ENCODE measurements at places on chromosomes 1 and 21.
A peak's percentile ranks its signal among the peaks of the same experiment; 100 is the strongest.

DNA sequence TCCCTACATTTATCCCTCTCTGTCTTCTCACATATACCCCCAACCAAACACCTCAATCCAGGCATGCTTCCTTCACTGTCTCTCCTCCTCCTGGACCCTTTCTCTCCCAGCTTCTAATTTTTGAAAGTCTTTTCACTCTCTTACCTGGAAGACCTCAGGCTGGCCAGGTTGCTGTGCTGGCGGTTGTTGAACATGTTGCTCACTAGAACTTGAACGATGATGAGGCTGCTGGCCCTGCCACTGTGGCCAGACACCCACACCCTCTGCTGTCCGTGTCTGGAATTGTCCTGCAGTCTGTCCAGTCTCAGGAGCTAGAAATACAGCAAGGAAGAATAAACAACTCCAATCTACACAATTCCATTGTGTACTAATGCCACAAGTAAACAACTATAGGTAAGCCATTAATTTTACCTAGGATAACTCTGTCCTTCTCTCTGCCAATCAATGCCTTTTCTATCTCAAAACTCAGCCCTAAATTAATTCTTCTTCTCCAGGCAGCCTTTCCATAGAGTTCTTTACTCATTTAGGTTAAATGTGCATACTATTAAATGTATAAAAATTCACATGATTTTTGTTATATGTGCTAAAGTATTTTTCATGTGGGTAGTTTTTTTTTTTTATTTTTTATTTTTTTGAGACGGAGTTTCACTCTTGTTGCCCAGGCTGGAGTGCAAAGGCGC, 5.1 kb upstream of the CTSK start:
- DNase-seq: peak; percentile 54

DNA sequence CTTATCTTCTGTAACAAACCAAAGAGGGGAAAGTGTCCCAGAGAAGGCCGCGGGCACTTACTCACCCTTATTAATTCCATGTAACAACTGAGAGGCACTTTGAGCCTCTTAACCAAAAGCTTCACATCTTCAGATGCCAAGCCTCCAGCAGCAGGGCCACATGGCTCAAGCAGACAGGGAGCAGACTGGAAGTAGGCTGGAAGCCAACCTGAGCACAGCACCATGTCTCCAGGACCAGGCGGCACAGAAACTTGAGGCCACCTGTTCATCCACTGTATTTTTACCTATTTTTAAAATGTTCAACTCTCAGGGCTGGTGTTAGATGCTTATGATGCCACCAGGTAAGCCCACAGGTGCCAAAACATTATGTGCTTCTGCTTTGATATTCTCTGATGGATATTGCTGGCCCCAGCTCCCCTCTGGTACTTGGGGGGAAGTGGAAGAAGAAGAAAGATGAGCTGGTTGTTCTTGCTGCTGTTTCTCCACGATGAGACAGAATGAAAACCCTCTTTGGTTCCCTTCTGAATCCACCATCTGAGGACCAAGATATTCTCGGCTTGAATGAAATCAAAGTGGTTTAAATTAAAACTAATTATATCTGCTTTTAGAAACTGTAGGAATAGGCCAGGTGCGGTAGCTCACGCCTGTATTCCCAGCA, 30.6 kb upstream of the SDE2 start:
- DNase-seq: no peak

DNA sequence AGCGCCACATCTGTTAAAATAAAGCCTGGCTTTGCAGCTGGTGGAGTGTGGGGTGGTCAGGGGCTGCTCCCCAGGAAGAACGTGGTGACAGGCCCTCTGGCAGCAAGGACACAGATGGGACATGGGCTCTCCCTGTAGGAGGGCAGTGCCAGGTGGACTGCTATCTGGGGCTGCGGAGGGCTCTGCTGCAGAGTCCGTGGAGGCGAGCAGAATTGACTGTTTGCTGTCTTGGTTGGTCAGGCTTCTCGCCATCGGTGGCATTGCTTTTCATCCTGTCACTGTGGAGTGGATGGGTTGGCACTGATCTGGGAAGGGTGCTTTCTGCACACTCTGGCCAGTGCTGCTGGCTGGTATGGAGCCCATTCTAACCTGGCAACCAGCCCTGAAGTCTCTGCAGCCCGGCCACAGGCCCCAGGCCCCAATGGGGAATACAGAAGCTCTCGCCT, 103.0 kb downstream of the LAMC2 start:
- DNase-seq: no peak

GRCh38 chr1:184929711-184930202, 44.6 kb downstream of the NIBAN1 start:
- peak; percentile 27 for DNase-seq

- no peak for DNase-seq
Measured at GRCh38 chr1:119865627-119866026, 30.7 kb downstream of the ADAM30 start.

- DNase-seq: no peak
Measured at GRCh38 chr1:59427155-59427554, 130.3 kb downstream of the FGGY start.

DNA sequence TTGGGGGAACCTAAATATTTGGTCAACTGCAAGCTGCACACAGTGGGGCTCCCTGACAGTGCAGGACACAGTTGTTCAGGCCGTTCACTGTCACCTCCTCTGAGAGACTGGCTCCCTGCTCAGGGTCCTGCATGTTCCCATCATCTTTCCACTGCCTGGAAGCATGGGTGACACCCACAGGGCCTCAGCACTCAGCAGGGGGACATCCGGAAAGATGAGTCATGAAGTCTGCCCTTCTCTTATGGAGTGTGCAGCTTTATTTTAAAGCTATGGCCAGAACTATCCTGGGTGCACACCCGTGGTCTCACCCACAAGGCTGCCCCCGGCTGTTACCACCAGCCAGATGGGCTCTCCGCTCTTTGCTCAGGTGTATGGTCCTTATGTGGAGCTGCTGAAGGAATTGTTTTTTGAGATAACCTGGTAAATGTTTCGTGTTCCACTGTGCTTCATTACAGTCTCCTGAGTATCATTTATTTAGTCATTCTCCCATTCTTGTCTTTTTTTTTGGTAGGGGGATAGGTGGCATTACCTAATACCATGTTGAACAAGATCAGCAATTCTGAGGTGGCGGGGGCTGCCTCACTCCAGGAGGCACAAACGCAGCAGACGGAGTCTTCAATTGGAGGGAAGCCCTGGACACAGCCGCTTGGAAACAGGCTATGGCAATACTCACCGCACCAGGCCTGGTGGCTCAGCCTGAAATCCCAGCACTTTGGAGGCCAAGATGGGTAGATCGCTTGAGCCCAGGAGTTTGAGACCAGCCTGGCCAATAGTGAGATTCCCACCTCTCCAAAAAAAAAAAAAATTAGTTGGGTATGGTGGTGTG, 14.3 kb downstream of the TRIM11 start:
- DNase-seq: peak; percentile 95

DNA sequence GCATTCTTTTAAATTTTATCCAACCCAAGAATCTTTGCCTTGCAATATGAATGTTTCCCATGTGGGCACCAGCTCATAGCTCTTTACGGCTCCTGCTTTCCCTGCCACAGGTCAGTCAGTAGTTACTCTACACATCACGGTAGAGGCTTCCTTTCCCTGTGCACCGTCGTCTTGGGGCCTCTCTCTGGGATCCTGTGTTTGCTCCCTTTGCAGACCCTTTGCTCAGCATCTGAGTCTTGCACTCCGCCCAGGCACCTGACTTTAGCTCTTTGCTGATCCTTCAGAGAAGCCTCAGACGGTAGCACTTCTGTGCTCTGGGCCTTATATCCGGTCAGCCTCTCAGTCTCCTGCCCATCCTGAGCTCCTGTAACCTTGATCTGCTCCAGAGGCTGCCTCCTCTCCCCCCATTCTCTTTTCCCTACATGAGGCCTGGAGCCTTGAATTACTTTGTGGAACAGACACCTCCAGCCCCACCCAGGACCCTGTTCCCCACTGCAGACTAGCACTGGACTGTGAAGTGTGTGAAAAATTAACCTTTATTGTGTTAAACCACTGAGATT, 183.5 kb upstream of the HMGB4 start:
- DNase-seq: no peak

DNA sequence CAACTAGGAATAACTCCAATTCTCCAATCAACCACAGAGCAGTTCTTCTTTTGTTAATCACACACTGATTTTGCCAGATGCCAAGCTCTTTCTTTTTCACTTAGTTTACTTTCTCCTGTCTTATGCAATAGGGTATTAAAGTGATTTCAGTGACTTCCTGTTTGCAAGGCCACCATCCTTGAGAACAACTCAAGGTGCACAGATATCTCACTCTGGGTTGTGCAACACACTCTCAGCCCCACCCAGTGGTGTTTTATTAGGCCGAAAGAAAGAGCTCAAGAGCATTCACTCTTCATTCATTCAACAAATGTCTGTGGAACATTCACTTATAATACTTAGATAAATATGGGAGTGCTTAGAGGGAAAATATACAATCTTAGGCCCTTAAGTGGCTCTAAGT, 352.5 kb downstream of the ZNF326 start:
- peak; percentile 57 for DNase-seq

DNA sequence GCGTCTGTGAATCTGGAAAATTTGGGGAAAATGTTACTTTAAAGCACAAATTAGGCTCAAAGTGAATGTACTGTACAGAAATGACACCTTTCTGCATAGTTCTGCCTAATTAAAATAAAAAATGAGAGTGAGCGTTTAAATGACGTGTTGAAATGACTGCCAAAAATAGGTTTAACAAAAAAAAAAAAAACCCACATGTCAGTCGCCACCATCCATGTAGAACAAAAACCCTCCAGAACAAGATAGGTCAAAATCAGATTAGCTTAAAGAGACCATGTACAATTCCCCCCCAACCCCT, 745 bp downstream of the PARP1 start:
- DNase-seq: no peak

- DNase-seq: no peak
Measured at GRCh38 chr1:94633051-94633450, 91.5 kb upstream of the F3 start.

- no peak for DNase-seq
Measured at GRCh38 chr1:245292553-245292952, 137.8 kb downstream of the KIF26B start.

DNA sequence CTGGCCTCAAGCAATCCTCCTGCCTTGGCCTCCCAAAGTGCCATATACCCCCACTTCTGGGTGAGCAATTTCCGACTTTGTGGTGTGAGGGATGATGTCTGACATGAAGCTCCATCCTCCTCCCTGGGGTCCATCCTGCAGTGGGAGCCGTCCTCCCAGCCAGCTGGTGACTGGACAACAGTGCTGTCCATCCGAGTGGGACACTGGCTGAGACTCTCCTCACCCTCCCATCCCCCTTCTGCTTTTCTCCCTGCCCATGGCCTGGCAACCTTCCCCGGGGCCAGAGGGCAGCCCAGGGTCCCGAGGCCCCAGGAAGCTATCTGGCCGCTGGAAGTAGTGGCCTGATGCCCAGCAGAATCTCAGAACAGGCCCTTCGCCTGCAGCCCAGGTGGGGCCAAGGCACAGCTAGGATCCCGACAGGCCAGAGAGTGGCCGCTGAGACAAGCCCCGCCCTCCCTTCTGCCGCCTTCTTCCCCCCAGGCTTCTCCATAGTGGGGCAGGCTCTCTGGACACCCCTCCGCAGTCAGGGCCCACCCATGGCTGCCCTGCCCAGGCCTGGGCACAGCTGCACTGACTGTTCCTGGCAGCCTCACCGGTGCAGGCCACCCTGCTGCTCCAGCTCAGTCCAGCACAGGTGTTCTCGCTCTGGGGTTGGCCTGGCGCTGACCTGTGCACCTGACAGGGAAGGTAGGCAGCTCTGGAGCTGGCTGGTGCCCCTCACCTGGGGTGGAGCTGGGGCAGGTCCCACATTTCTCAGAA, 8.4 kb upstream of the FAAP20 start:
- no peak for DNase-seq

DNA sequence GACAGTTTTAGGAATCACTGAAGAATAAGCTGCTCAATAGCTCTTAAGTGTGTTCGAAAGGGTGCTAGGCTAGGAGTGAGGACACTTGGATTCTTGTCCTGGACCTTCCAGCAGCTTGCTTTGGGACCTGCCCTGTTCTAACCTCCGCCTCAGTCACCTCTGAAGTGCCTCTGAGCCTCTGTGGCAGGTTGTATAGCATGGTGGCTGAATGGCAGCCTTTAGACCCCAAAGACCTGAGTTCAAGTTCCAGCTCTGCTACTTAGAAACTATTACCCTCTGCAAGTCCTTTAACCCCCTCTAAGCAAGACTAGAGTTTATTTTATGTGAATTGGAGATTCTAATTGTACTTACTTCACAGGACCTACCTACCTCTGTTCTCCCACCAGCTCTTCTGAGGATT, 81.5 kb downstream of the RRAGC start:
- no peak for DNase-seq

- DNase-seq: no peak
Measured at GRCh38 chr1:29967261-29967660, 730.9 kb downstream of the PTPRU start.

- DNase-seq: no peak
Measured at GRCh38 chr1:229117664-229118300, 153.1 kb upstream of the RAB4A start.

GRCh38 chr1:65799601-65800000, 6.9 kb downstream of the PDE4B start:
- DNase-seq: no peak

DNA sequence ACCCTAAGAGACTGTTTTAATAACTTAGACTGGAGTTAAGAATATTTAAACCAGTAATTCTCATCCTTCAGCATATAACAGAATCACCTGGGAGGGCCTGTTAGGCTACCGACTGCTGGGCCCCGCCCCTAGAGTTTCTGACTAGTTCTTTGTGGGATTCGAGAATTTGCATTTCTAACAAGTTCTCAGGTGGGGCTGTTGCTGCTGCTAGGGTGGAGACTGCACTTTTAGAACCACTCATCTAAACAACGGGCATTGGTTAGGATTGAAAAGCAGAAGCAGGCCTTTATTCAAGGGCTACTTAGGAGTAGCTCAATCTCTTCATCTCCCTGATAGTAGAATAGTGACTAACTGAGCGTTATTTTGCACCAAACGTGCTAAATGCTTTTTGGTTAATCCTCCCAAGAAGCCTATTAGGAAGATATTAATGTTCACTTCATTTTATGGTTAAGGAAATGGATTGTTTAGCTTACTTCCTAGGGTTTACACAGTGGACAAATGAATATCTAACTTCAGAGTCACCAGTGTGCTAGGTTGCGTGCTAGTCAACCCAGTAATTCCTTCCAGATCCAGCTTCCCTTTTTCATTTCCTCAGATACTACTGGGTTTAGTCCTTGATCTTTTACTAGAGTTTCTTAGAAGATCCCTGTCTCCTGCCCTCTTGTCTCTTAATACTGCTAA, 31.1 kb upstream of the UAP1 start:
- no peak for DNase-seq

- DNase-seq: no peak
Measured at GRCh38 chr1:85983316-85983715, 173.3 kb downstream of the COL24A1 start.

- no peak for DNase-seq
Measured at GRCh38 chr1:25815208-25816111, 4.3 kb upstream of the MTFR1L start.

Measured in A673 (cell line).